Urinary bladder (tissue), 4 donors: ENCODE measurements at places on chromosomes 2 and 18.

GRCh38 chr2:134457765-134458472 lies 204.0 kb downstream of the MGAT5 start:
- no peak for DNase-seq

- DNase-seq, result no peak
Observed at GRCh38 chr2:218717262-218717661, 6.6 kb downstream of the TTLL4 start.

DNA sequence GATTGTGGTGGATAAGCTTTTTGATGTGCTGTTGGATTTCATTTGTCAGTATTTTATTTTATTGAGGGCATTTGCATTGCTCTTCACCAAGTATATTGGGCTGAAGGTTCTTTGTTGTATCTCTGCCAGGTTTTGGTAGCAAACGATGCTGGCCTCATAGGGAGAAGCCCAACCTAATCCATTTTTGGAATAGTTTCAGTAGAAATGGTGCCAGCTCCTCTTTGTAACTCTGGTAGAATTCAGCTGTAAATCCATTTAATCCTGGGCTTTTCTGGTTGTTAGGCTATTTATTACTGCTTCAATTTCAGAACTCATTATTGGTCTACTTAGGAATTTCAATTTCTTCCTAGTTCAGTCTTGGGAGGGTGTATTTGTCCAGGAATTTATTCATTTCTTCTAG lies 309.8 kb upstream of the SETBP1 start:
- no peak for DNase-seq

- DNase-seq, result no peak
Observed at GRCh38 chr2:8671176-8671575, 10.7 kb upstream of the ID2 start.
